ENCODE measurements at places on chromosomes 16 and 17.

- no peak for DNase-seq
These were observed 106.6 kb downstream of the N4BP1 start for GRCh38 chr16:48503336-48503735.

DNA sequence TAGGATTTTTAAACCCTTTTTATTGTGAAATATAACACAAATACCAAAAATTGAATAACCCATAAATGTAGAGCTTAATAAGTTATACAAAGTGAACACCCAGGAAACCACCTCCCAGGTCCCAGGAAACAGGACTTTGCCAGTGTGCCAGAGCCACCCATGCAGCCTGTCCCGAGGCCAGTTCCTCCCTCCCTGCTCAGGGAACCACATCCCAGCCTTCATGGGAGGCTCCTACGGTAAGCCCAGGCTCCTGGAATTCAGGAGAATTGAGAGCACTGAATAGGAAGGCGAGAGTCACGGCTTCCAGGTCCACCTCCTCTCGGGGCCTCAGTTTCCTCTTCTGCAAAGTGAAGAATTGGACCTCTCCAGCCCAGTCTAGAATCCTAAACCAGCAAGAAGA is 178.2 kb downstream of the TMEM132E start:
- DNase-seq = peak; percentile 20

- no peak for DNase-seq
These were observed 74.1 kb upstream of the SDK2 start for GRCh38 chr17:73718362-73718761.

- no peak for DNase-seq
These were observed 26.3 kb upstream of the SLC38A8 start for GRCh38 chr16:84068783-84069462.

DNA sequence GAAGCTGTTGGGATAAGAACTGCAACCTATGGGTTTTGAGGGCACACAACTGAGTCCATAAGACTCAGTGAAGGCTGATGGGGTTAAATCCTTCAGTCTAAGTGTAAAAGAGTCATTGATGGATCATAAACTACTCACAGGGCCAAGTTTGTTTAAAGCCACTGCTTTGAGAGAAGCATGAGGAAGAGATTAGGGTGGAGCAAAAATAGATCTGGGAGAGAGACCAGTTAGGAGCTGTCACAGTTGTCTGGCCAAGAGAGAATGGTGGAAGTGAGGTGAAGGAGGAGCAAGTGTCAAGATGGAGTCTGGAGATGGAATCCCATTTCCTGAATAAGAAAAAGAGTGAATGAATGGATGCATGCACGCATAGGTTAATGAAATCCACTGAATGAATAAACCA is 379.1 kb upstream of the CDH11 start:
- DNase-seq = no peak

Data from H9 (cell line).